ENCODE measurements at places on chromosomes 6 and 20. TPM values are rescaled to one million over a fixed set of nuclear protein-coding genes. Genes with fewer than 3 reads are reported as not detected.

The PBX2 gene
- 42.9 TPM for total RNA-seq

The CCDC170 gene
- 0.78 TPM for total RNA-seq

The FGD2 gene
- 26.5 TPM for total RNA-seq

The CARMIL1 gene
- total RNA-seq = 12.5 TPM

The BIRC7 gene
- not detected for total RNA-seq

The SLC17A2 gene
- not detected for total RNA-seq

DNA sequence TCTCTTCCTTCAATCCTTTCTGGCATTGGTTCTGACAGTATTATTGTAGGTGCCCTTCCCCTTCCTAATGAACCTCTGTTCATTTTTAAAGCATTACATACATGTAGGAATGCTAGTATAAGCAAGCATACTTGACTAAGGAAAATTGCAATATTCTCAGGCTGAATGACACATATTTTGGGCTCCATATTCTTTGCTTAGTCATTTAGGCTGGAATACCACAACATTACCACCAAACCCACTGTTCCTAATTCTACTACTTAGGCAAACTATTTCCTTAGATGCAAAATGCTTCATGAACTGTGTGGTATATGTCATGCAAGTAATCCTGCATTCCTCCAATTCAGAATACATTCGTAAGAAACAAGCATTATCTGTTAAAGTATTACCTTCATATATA, 113.9 kb downstream of the PRDM1 start:
- H3K27me3 ChIP-seq = no peaks in the 10 kb centered on the region
- H3K27ac ChIP-seq = no peak overlapping the region

- H3K27me3 ChIP-seq = no peaks in the 10 kb centered on the region
- H3K4me1 ChIP-seq = no peaks in the 10 kb centered on the region
- ATAC-seq = peak; percentile 89
Observed at GRCh38 chr6:31945507-31946369, at the start of gene CFB. Gene CFB (plus strand): TSS chr6:31946095. CDS start chr6:31946222, 127 bp downstream.

- ATAC-seq = no peak
- no peak overlapping the region for H3K27ac ChIP-seq
- H3K36me3 ChIP-seq = no peaks in the 10 kb centered on the region
Observed at GRCh38 chr20:59765599-59766177, 161.3 kb downstream of the PHACTR3 start.

DNA sequence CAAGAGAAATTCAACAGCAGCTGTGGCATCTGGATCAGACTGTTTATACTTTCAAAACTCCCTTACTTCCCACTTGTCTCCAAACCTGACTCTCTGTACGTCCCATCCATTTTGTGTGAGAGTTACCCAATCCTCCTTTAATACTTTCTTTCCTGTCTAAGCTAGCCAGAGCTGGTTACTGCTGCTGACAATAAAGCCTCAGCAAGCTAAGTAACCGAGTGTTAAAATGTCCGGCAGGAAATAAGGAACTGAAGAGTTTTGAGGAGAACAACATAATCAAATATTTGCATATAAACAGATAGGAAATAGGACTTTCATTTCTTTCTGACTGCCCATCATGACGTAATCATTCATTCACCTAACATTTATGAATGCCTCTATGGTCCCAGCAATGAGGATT, 11.6 kb downstream of the TMEM30A start:
- peaks cover 10% of the 10 kb centered on the region for H3K36me3 ChIP-seq
- no peak overlapping the region for H3K27ac ChIP-seq
- no peaks in the 10 kb centered on the region for H3K27me3 ChIP-seq
- no peak overlapping the region for H3K4me3 ChIP-seq
- peaks cover 3% of the 10 kb centered on the region for H3K4me1 ChIP-seq
- no peak for ATAC-seq

DNA sequence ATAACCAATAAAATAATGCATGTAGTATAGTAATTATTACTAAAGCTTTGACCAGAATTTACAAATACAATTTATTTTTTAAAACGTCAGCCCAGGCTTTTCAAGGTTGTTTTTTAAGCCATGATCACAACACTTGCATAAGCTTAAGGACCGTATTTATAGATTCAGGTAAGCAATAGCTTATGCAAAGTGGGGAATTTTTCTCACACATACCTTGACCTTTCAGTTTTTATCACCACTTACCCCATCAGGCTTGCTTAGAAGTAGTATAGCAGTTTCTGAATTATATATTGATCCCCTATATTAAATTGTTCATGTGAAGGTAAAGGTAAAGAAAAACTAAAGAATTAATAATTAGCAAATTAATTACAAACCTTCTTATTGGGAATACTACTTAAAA, 232.3 kb upstream of the FKBP1C start:
- no peaks in the 10 kb centered on the region for H3K36me3 ChIP-seq
- no peaks in the 10 kb centered on the region for H3K27me3 ChIP-seq
- no peak overlapping the region for H3K4me3 ChIP-seq
- no peak for ATAC-seq
- no peaks in the 10 kb centered on the region for H3K4me1 ChIP-seq

DNA sequence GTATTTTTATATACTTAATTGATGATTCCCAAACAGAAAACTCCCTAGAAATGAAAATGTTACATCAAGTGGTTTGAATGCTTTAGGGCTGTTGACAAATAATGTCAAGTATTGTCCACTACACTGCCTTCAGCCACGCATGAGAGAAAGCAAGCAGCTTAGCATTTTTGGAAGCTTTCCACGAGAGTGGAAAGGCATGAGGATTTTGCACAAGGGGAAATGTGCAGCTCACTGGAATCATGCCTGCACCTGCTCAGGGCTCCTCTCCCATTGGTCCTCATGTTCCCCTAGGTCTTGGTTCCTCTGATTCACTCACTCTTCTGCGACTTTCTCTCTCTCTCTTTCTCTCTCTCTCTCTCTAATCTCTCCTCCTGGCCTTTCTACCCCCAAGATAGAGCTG, 439.5 kb upstream of the CDH4 start:
- H3K4me3 ChIP-seq = no peak overlapping the region
- H3K27ac ChIP-seq = no peak overlapping the region
- H3K36me3 ChIP-seq = no peaks in the 10 kb centered on the region
- H3K27me3 ChIP-seq = no peaks in the 10 kb centered on the region

DNA sequence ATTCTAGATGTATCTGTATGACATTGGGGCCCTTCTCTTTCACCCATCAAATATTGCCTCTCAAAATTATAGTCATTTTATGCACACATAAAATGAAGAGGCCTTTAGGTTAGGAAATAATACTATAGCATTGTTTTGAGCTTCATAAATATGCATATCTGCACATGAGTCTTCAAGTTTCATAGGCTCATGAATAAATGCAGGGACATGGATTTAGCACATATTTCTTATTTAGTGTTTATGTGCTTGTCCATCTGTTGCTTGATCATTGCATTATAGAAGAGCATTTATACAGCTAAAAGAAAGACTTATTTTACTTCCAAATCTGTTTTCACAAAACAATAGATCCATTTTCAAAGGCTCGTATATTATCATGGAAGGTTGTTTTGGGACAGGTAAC, 455.8 kb downstream of the EPM2A start:
- H3K4me3 ChIP-seq = no peak overlapping the region
- no peak overlapping the region for H3K27ac ChIP-seq
- ATAC-seq = no peak

GRCh38 chr6:81962198-81962597, 209.7 kb upstream of the TENT5A start:
- H3K27ac ChIP-seq = no peak overlapping the region
- no peak for ATAC-seq
- H3K4me3 ChIP-seq = no peak overlapping the region
- no peaks in the 10 kb centered on the region for H3K36me3 ChIP-seq

- no peaks in the 10 kb centered on the region for H3K4me1 ChIP-seq
- no peaks in the 10 kb centered on the region for H3K36me3 ChIP-seq
- H3K4me3 ChIP-seq = no peak overlapping the region
- H3K27me3 ChIP-seq = no peaks in the 10 kb centered on the region
- ATAC-seq = no peak
Observed at GRCh38 chr6:50285735-50286134, 236.0 kb upstream of the DEFB112 start.

DNA sequence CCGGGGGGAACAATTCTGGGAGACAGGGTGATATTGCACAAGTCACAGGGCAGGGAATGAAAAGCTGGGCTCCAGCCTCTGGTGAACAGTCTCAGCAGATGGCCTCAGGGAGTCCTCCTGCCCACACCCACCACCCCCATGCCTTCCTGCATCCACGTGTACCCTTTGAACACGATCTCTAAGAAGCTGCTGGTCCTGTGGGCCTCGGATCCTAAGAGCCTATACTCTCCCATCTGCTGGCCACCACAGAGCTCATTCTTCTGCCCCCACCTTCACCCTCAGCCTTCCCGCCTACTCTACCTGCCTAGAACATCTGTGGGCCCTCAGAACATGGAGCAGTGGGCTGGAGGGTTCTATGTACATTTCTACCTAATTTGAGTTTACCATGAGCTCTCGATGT, 60.3 kb downstream of the TRERF1 start:
- no peaks in the 10 kb centered on the region for H3K36me3 ChIP-seq
- ATAC-seq = no peak
- H3K27ac ChIP-seq = no peak overlapping the region
- H3K4me1 ChIP-seq = no peaks in the 10 kb centered on the region

DNA sequence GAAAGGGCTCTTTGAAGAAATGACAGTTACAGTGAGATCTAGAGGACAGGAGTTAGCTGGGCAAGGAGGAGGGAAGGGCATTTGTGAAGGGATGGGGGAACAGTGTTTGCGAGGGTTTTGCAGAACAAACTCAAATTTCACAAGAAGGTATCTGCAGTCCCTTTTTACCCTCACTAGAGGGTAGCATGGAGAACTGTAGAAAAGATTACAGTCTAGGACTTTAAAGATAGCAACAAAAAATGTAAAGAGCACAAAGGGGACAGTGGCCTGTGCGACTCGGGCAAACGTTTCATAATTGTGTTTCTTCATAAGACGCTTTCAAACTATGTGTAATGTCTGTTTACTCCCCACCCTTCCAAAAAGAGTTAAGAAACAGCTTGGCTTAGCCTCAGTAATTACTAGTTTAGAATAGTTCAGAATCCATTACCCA, 21.2 kb upstream of the ASXL1 start:
- H3K36me3 ChIP-seq = no peaks in the 10 kb centered on the region
- no peaks in the 10 kb centered on the region for H3K27me3 ChIP-seq
- no peak overlapping the region for H3K4me3 ChIP-seq
- no peaks in the 10 kb centered on the region for H3K4me1 ChIP-seq
- peak; percentile 48 for ATAC-seq

GRCh38 chr6:46011188-46012085, 4.2 kb downstream of the CLIC5 start:
- H3K27ac ChIP-seq = no peak overlapping the region
- no peaks in the 10 kb centered on the region for H3K4me1 ChIP-seq
- ATAC-seq = no peak
- peaks cover 32% of the 10 kb centered on the region for H3K27me3 ChIP-seq
- H3K36me3 ChIP-seq = no peaks in the 10 kb centered on the region
- H3K4me3 ChIP-seq = no peak overlapping the region

DNA sequence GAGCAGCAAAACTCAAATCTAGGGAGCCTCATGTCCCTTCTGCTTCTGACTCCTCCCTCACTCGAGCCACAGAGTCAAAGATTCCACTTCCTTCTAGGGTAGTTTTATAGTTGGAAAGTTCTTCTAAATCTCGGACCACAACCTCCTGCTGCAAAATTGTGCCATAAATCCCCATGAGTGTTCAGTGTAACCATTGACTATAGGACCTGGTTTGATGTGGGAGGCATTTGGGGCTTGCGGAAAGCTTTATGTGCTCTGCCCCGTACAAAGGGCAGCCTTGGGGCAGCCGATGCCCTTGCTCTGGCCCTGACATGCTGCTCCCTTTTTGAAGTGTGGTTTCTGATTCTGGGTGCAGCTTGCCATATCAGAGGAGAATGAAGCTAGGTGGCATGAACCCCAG, 43.6 kb upstream of the IER3 start:
- no peaks in the 10 kb centered on the region for H3K36me3 ChIP-seq
- H3K27me3 ChIP-seq = no peaks in the 10 kb centered on the region
- H3K4me3 ChIP-seq = no peak overlapping the region
- no peak overlapping the region for H3K27ac ChIP-seq

DNA sequence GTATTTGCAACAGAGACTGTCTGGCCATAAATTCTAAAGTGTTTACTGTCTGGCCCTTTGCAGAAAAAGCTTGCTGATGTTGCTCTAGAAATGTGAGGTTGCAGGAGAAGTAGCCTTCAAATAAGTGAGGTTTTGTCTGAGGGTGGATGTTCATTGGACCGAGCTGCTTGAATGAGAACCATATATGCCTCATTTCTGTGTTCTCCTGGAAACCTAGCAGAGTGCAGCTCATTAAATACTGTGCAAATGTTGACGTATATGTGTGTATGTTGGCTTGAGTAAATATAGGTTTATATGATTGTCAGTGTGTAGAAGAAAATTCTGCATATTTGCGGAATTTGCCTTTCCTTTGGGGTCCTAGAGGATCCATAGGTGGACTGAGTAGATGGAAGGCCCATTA, 39.0 kb downstream of the CHMP4B start:
- no peak overlapping the region for H3K4me3 ChIP-seq
- H3K36me3 ChIP-seq = no peaks in the 10 kb centered on the region
- H3K27me3 ChIP-seq = no peaks in the 10 kb centered on the region
- H3K4me1 ChIP-seq = peaks cover 25% of the 10 kb centered on the region

DNA sequence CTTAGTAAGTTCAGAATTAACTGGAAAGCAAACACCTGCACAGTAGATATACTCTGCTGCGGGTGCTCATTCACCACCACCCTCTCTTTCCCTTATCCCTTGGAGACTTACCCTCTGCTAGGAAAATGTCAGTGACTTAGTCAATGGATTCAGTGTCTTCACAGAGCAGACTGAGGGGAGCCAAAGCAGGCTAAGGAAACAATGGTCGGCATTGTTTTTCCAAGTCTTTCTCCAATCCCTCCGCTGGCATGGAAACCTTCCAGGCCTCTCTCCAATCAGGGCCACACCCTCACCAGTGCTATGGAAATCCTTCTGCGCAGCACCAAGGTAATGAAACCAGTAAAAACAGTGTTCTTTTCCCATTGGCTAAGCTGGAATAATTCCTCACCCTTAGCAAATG, 531.2 kb downstream of the TFAP2B start:
- H3K36me3 ChIP-seq = no peaks in the 10 kb centered on the region
- ATAC-seq = no peak
- H3K4me1 ChIP-seq = no peaks in the 10 kb centered on the region
- no peak overlapping the region for H3K4me3 ChIP-seq
- no peaks in the 10 kb centered on the region for H3K27me3 ChIP-seq
- H3K27ac ChIP-seq = no peak overlapping the region

- ATAC-seq = no peak
- no peaks in the 10 kb centered on the region for H3K36me3 ChIP-seq
- H3K4me1 ChIP-seq = peaks cover 11% of the 10 kb centered on the region
- H3K4me3 ChIP-seq = no peak overlapping the region
Observed at GRCh38 chr6:165632194-165632593, 30.8 kb downstream of the PDE10A start.

DNA sequence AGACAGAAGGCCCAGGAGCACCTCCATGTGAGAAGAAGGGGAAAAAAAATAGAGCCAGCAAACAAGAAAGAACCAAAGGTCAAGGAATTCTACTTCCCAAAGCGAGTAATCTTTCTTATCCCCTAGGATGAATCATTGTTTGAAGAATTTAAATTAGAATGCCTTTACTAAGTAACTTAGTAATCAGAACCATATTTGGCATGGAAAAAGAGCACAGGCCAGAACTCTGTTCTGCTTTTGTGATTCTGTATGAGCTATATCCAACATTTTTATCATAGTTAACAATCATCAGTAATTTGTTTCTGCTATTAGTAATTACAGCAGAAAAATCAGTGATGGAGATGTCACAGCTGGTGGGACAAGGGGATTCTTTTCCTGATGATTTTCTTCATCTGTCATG, 228.8 kb upstream of the FAM83B start:
- H3K4me1 ChIP-seq = no peaks in the 10 kb centered on the region
- no peak for ATAC-seq
- H3K36me3 ChIP-seq = no peaks in the 10 kb centered on the region
- peak overlapping the region; percentile 33 for H3K27ac ChIP-seq
- H3K27me3 ChIP-seq = no peaks in the 10 kb centered on the region
- H3K4me3 ChIP-seq = no peak overlapping the region

Data from gastroesophageal sphincter (tissue), 4 donors.